ENCODE measurements at places on chromosomes 1 and 21.
A peak's percentile ranks its signal among the peaks of the same experiment; 100 is the strongest.

DNA sequence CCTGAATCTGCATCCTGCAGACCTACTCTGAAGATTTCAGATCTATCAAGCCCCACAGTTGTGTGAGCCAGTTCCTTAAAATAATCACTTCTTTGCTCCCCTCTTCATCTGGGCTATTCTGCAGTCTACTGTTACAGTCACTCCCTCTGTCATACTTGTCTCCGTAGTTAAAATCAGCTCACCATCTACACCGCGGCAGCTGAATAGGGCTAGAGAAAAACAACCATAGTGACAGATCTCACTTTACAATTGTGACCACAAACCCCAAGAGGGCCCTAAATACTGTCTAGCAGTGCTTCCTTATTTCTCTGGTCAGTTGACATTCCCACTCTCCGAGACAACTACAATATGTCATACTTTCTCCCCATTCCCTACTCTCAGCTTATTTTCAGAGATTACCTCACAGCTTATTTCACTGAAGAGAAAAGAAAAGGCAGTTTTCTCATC lies 12.9 kb downstream of the DESI2 start:
- peak; percentile 36 for DNase-seq

DNA sequence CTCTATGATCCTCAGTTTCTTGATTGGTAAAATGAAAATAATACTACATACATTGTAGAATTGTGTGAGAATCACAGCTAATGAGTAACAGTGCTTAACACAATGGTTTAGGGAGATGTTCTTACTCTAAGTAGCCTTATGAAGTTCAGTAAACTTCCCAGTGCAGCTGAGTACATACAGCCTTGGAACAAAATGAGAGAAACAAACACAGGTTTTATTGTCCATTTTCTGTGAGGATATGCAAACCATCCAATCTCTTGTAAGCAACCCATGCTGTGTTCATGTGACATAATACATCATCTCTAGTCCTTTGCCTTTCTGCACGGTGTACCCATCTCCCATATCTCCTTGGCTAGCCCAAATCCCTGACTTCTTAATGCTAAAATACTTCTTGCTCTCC lies 14.7 kb upstream of the STRIP1 start:
- no peak for DNase-seq

DNA sequence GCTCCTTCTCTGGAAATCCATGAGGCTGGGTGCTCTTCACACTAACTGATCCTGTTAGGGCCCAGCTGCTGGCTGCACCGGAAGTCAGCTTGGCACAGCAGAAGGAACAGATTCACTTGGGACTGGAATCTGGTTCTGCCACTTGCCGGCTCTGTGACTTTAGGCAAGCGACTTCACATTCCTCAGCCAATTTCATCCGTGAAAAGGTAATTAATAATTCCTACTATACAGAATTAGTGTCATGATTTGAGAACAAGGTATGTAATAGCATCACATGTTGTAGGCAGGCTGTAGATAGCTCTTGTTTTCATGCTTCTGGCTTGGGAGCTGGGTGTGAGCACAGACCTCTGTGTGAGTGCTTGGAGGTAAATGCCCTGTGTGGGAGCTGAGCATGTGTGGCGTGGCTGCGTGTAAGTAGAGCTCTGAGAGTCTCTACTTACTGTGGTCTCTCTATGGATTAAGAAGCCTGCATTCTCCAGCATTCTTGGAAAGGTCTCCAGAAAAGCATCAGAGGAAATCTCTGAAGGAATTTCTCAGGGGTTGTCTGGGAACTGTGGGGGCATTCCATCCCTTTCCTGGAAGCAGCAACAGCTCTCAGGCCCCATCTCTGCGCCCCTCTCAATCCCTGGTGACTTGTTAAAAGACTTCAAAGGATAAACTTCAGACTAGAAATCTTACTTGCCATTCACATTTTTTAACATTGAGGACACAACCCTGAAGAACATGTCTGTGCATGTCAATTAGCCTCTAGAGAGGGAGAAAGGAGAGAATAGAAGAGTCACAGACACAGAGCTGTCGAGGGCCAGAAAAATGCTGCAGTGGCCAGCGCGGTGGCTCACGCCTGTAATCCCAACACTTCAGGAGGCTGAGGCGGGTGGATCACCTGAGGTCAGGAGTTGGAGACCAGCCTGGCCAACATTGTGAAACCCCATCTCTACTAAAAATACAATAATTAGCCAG lies 47.7 kb upstream of the PPM1J start:
- no peak for DNase-seq

DNA sequence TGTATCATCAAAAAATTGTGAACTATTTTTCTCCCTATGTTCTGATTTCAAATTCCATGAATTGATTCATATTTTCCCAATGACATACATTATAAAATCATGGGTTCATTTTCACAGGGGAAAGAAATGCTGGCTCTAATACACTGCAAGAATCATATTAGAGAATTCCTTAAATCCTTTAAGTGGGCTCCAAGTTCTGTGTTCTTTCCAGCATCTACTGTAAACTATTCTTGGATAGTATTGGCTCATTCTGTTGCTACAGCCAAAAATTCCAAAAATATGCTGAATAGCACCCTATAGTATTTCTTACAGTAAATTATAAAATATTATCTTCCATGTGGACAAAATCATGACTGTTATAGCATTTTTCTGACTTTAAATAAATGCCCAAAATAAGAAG lies 19.0 kb upstream of the C1orf105 start:
- DNase-seq: no peak

DNA sequence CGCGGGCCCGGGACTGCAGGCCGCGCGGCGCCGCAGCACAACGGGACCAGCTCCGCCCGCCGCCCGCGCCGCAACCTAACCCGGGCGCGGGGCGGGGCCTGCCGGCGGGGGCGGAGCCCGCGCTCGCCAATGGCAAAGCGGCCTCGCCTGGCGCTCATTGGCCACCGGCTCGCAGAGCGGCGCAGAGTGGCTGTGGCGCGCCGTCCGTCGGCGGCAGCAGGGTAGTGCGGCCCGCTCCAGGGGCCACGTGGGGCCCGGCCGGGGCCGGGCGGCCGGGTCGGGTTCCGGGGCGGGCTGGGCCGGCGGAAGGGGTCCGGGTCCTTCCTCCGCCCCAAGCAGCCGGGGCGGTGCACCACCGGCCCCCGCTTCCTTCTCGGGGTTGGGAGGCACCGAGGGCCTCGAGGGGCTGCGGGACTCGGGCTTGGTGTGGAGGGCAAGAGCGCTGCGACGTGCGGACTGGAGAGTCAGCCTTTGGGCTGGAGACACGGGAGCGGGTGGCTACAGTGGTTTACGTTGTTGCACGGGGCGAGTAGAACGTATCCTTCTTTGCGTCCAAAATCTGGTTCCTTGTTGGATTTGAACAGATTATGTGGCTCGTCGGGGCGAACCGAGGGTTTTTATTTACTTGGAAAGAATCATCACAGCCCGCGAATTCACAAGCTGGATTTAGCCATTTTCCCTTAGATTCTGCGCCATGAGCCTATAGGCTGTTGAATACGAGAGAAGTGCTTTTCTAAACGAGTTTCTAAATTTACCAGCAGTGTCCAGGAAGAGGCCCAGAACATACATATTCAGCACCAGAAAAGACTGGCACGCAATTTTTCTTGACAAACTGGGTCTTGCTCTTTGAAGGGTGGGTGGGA lies at the start of gene SRM:
SRM (minus strand) TSS at position 51 of the 863 bp plus-strand sequence. CDS start 75 bp downstream, outside the sequence.
- DNase-seq: peak; percentile 94

- no peak for DNase-seq
These were observed 13.0 kb upstream of the CLDN19 start for GRCh38 chr1:42753070-42753469.

DNA sequence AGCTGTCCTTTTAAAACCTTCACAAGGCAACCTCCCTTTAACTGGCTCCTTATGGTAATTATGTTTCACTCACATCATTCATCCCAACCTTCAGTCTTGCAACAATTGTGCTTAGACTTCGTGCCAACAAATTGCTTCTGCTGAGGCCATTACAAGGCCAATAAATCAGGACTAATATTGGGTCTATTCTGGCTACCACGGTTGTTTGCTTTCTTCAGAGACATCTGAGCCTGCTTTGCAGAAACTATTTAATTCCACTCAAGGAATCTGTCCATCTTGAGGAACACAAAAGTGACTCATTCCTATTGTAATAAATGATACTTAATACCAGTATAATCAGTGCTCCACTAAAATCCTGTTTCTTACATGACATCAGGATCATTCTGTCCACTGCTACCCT lies 2.6 kb upstream of the GSTM4 start:
- no peak for DNase-seq

GRCh38 chr1:221331273-221332183 lies 410.4 kb downstream of the DUSP10 start:
- no peak for DNase-seq

GRCh38 chr1:161258439-161259344 lies at the start of gene PCP4L1:
PCP4L1 (plus strand) TSS chr1:161258745; CDS start chr1:161258975, 230 bp downstream.
- peak; percentile 72 for DNase-seq

- no peak for DNase-seq
These were observed 35.4 kb upstream of the TRAPPC10 start for GRCh38 chr21:43976661-43977060.

DNA sequence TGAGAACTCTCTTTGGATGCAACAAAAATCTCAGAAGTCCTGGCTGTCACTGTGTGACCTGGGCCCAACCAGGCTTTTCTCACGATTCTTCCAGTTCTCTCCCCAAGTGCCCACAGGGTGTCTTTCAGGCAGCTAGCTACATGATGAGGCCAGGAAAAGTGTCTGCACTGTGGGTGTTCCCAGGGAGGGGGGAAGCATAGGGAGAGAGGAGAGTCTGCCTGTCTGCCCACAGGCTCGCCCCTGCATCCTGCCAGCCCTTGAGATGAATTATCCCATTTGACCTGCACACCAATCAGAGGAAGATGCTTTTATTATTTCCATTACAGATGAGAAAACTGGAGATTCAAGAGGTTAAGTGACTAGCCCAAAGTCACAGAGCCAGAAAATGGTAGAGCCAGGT lies 27.8 kb downstream of the FOXO6 start:
- no peak for DNase-seq

DNA sequence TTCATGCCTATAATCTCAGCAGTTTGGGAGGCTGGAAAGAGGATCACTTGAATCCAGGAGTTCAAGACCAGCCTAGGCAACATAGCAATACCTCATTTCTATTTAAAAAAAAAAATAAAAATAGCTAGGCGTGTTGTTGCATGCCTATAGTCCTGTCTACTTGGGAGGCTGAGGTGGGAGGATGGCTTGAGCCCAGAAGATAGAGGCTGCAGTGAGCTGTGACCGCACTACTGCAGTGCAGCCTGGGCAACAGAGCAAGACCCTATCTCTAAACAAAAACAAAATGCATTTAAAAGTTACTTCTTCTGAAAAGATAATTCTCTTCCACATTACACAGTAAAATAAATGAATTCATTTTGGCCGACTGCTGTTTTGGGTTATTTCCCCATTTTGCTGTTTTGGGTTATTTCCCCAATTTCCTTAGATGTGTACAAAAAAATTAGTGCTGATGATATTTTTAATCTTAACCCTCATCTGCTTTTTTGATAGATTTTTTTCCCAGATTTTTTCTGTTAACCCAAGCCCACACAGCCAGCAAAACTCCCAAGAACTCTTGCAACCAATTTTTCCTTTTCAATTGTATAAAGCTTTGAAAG lies 23.0 kb upstream of the SAMSN1 start:
- DNase-seq: no peak

DNA sequence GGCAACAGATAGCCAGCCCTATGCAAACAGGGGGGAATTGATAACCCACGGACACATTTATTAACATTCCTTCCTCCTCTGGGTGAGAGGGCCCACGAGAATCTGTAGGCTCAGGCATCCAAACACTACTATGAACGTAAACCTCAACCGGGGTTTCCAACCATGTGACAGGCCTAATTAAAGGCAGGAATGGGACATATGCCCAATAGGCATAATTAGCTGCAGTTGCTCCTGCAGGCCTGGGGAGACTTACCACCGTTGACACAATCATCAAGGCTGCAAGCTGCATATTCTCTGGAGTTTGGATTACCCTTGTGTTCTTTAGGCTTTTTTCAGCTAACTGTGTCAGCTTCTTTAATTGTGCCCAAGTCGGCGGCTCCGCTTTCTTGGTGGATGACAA lies 22.2 kb upstream of the GBP1 start:
- DNase-seq: no peak

GRCh38 chr1:227884370-227885134 lies 63.2 kb downstream of the WNT9A start:
- DNase-seq: no peak

DNA sequence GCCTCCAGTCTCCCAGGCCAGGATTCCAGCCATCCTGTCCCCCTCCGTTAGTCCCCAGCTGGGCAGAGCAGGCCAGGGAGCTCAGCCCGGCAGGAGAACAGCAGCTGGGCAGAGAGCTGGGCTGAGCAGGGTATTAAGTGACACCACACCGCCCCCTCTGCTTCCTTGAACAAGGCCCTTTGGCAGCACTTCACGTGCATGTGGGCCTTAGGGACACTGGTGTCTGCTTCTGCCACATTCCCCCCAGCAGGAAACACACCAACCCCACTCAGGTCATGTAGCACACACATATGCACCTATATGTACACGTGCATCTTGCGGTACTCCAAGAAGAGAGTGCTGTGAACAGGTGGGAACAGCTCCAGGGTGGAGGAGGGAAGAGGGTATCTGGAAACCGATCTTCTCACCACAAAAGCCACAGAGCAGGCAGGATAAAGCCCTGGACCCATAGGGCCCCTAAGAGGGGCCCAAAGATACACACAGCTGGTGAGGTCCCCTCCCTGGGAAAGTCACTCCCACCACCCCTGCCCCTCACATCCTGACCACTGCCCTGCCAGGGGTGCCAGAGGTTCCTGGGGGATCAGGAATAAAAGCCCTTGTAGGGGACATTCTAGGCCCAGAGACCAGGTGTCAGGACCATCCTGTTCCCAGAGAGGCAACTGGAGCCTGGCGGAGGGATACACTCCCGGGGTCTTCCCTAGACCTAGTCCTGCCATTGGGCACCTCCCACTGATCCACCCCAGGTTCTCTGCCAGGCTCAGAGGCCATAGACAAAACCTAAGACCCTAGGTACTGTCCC lies 4.5 kb downstream of the EPHA2 start:
- DNase-seq: peak; percentile 52

DNA sequence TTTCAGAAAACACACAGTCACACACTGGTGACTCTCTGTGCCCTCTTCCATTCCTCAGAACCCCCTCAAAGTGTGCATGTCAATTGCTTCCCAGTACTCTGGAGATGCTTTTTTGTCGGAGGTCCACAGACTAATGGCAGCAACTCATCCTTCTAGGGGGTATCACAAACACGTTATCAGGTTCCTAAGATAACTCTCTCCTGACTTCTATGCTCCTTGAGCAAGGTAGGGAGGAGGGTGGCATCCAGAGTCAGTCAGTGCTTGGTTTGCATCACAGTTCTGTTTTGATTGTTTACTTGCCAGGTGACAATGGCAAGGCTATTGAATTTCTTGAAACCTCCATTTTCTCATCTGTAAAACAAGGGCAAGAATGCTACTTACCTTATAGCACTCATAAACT lies 39.4 kb upstream of the DYNLT5 start:
- DNase-seq: no peak

DNA sequence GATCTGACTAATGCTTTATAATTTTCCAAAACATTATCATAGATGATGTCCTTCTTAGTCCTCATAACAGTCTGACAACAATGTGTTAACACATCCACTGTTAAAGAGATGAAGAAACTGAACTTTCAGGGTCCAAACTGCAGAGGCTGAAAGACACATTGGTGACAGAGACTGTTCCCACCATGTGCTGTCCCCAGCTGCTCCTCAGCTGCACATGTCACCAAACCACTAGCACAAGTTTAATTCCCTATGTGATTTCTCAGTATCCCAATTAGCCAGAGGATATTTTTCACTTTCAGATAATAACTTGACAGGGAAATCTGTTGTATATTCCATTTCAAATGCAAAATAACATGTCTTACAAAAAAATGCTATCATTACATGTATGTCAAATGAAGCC lies 24.6 kb downstream of the LAMC2 start:
- no peak for DNase-seq

GRCh38 chr1:74714429-74715235 lies 18.2 kb downstream of the CRYZ start:
- DNase-seq: no peak

GRCh38 chr1:168932539-168932938 lies 174.0 kb upstream of the ATP1B1 start:
- DNase-seq: no peak

Measured in nephron progenitor cell (in vitro differentiated cells).